Right cardiac atrium (tissue), 5 donors: ENCODE measurements at places on chromosomes 11 and 22. TPM values are rescaled to one million over a fixed set of nuclear protein-coding genes. Genes with fewer than 3 reads are reported as not detected.

Gene CHRM4
- total RNA-seq = 0.14 TPM

Gene VPS11
- total RNA-seq = 21.9 TPM

Gene APOBEC3F
- total RNA-seq = 11.7 TPM

Gene ROM1
- 6.4 TPM for total RNA-seq

Gene SNX32
- not detected for total RNA-seq

DNA sequence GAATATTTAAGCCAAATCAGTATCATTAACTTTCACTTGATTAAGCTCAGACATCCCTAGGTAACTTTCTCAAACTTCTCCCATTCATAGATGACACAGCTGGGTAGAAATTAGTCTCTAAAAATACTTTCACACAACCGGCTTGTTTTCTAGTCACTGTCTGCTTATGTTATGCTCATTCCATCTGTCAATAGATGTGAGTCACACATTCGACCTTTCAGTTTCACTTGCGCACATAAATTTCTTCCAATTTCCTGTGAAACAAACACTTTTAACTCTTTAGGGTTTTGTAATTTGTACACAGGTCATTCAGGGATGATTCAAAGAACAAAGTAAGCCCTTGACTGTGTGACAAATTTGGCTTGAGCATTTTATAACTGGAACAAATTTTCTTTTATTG, 723.0 kb downstream of the KCNA4 start:
- DNase-seq = no peak

- peak; percentile 54 for DNase-seq
Observed at GRCh38 chr22:36344106-36344827, 43.5 kb downstream of the MYH9 start.

- no peak for DNase-seq
Observed at GRCh38 chr11:35077709-35078469, 61.1 kb upstream of the CD44 start.

- DNase-seq = no peak
Observed at GRCh38 chr11:108947654-108948570, 283.0 kb downstream of the DDX10 start.

DNA sequence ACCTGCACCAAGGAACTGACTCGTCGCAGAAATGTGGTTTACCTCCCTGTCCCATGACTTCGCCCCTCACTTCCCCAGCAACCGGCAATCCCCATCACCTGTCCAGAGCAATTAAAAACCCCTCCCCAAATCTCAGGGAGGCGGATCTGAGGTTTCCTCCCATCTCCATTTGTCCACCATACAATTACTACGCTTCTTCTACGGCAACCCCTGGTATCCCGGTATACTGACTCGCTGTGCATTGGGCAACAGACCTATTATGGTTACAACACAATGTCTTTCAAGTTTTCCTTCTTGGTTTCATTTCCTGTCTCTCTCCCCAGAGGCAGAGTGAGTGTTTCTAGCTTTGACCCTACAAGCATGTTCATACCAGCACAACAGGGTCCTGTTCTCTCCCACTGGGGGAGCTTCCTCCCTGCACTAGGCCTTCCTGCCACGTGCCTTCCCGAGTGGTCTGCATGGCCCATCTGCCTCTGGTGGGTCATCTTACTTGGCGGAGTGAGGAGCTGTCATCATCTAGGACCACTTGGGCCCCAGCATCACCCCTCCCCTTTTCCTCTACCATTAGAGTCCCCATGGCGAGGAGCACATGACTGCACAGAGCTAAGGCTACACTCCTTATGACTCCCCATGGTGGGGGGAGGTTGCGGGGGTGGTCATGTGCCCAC, 30.3 kb upstream of the NAP1L4 start:
- peak; percentile 22 for DNase-seq

GRCh38 chr11:95076981-95077380, 10.3 kb downstream of the SRSF8 start:
- DNase-seq = no peak

DNA sequence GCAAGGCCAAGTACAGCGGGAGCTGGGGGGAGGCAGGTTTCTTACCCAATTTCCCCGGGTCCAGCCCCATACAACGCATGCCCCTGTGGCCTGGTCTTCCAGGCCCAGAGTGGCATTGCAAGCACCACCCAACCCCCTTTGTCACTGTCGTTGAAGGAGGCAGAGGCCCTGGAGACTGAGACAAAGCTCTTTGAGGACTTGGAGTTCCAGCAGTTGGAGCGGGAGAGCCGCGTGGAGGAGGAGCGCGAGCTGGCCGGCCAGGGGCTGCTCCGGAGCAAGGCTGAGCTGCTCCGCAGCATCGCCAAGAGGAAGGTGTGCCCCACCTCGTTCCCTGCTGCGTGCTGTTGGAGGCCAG, 27.8 kb downstream of the PHLDB1 start:
- peak; percentile 16 for DNase-seq

DNA sequence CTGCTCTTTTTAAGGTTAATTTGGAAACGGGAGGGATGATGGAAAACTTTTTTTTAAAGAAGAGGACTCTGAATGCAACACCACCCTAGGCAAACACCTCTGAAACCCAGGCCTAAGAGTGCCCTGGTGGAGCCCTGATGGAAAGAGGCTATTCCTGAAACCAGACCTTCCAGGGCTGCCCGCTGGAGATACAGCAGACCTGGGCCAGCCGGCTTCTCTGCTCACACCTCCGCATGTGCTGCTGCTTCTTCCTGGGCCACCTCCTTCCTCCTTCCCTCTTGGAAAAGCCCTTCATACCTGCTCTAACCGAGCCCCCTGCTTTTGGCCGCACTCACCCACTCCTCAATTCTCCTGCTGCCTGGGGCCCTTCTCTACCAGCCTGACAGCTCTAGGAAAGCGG, 37.9 kb downstream of the DUSP8 start:
- peak; percentile 30 for DNase-seq

DNA sequence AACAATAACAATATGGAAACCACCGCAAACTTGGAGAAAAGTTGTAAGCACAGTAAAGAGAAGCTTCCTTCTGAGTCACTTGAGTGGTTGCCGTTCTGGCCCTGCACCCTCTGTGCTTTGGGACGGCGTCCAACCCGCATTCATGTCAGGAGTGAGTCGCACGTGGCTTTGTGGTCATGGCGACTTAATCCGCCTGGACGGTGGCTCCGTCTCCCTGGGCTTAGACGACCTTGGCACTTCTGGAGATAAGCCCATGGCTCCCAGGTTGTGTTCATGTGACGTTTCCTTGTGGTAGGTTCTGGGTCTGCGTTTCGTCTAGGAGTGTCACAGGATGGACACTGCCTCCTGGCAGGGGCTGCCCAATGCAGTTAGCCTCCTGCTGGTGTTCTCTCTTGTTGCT, 40.5 kb downstream of the TPCN2 start:
- DNase-seq = no peak

DNA sequence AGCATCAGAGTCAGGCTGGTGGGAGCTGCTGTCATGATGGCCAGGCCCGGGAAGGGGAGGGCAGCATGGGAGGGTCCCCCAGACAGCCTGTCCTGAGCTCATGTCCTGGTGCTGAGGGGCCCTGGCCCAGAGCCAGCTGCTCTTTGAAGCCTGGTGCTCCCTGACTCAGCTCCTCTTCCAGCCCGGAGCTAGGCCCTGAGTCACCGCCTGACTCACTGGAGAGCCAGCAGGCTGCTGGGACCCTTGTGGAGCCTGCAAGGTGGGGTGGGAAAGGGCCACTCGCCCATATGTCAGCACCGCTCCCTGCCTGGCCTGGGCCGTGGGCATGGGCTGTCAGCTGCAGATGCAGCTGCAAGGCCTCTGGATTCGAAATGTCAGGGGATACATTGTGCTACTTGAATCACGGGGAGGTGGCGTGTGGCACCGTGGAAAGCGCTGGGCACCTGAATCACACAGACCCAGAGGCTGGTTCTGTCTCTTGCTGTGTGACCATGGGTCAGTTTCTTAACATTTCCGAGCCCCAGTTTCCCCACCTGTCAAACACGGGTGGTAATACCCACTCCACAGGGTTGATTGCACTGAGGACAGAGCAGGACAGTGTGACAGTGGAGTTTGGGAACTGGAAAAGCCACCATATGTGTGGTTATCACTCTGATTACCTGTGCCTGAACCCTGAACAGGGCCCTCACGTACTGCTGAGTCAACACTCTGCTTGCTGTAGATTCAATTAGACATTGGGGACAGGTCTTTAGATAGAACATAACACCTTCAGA, 4.4 kb downstream of the CACNA1I start:
- DNase-seq = no peak

GRCh38 chr22:27075028-27075678, 417.8 kb downstream of the MIAT start:
- DNase-seq = no peak

DNA sequence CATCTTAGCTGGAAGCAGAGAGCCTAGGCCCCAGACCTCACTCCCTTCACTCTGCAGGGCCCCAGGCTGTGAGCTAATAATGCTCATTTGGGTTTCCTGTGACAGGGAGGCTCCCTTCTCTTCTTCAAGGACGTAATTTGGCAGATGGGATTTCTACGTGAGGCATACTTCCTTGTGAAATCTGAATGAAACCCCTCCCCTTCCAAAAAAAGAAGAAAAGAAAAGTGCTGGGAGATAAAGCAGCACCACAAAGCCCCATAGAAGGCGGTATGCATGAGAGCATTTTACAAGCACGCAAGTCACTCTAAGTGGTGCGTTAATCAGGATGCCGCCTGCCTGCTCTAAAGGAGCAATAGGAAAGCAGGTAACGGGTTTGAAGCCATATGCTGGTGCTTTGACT, 5.7 kb downstream of the P2RX3 start:
- DNase-seq = no peak

- no peak for DNase-seq
Observed at GRCh38 chr11:12177739-12178338, 67.4 kb downstream of the MICAL2 start.

DNA sequence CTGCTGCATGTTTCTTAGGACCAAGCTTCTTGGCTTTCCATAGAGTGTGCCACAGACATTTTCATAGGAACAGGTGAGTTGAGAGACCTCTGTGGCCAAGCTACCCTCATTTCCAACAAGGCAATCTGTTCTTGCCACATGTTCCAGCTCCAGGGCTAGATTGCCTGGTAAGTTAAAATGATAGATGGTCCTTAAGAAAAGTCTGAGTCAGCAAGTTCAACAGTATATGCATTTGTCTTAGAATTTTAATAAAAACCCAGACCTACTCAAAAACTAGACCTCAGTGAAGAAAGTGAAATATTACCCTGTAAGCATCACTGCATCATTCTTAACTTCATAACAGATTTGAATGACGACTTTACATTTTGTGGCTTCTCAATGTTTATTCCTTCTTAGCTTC, 1123.6 kb downstream of the DLG2 start:
- DNase-seq = no peak

GRCh38 chr11:17781626-17782025, 47.0 kb downstream of the KCNC1 start:
- DNase-seq = no peak

- DNase-seq = no peak
Observed at GRCh38 chr11:93054881-93055280, 85.4 kb downstream of the MTNR1B start.

GRCh38 chr11:11740836-11741235, 100.9 kb upstream of the USP47 start:
- no peak for DNase-seq
